Fibroblast of skin of right biceps (primary cell): ENCODE measurements at places on chromosomes 12 and 14.
A peak's percentile ranks its signal among the peaks of the same experiment; 100 is the strongest.

- no peak for DNase-seq
Measured at GRCh38 chr14:25836636-25837035, 761.2 kb downstream of the NOVA1 start.

GRCh38 chr14:21071225-21072030, 1.3 kb downstream of the ARHGEF40 start:
- peak; percentile 97 for DNase-seq

- DNase-seq = peak; percentile 36
Measured at GRCh38 chr12:78490861-78491260, 373.7 kb upstream of the SYT1 start.

DNA sequence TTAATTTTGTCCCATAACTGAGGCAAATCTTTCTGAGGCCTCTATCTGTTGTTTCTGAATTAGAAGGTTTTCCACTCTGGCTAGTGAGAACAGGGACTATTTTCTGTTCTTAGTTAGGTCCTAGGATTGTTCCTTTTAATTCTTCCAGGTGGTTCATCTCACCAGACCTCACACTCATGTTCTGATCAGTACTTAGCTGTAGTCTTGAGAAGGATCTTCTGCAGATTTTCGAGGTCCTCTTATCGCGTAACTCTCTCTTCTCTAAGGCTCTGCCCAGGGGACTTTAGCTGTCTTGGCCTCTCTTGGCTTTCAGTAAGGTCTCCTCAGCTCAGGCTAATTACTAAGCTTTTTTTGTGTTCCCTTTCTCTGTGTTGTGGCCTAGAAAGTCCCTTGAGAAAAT, 201.1 kb downstream of the ETNK1 start:
- no peak for DNase-seq

DNA sequence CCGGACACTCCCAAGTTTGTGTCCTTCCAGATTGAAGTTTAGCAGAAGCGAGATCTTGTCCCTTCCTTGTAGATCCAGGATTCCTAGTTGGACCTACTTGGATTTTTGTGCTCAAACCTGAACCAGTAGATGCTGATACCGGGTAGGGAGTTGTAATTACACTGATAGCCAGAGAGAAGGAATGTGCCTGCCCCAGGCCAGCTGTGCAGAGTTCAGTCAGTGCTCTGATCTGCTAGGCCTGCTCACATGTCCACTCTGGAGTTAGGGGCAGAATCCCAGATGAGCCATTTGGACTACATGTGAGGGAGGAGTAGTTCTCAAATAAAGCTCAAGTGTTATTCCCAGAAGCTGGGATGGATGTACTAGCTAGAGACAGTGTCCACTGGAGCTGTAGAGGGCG, 65.7 kb downstream of the PRKCH start:
- DNase-seq = no peak

DNA sequence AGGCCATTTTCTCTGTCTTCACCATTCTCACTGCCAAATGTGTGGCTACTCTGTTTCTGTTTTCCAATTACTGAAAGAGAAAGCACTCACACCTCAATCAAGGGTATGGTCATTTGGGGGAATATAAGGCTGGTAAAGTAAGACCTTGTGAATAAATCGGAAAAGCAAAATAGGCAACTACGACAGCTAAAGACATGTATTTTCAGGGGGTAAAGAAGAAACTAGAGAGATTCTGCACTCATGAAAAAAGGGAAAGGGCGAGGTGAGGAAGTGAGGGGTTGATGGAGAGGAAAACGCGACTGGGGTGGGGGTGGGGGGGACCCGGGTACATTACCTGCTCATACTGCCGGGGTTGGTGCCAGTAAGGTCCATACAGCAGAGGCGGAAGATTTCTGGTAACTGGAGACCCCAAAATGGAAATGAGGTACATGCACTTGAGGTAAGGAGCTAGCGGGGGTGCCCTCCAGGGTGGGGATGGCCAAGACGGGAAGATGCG, 19.3 kb downstream of the CHD8 start:
- no peak for DNase-seq

GRCh38 chr12:25041006-25041741, 92.3 kb upstream of the BCAT1 start:
- no peak for DNase-seq
